ENCODE measurements at places on chromosomes 7 and 10.

- no peak for DNase-seq
These were observed 12.7 kb downstream of the TSPAN14 start for GRCh38 chr10:80466724-80467326.

GRCh38 chr7:39407723-39408122 lies 158.5 kb upstream of the YAE1 start:
- DNase-seq = no peak

DNA sequence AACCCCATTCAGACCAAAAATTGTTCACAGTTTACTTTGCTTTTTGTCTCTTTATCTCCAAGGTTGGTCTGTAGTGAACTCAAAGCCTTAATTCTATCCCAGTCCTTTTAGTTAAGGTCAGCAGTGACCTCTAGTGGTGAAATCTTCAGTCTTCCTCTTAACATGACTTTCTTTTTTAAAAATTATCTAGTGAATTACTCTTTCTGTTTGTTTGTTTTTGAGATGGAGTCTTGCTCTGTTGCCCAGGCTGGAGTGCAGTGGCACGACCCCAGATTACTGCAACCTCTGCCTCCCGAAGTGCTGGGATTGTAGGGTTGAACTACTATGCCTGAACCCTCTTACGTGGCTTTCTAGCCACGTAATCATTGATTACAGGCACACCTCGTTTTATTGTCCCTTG lies 25.0 kb downstream of the ZNF487 start:
- peak; percentile 89 for DNase-seq

GRCh38 chr10:15035385-15036301 lies 8.1 kb upstream of the OLAH start:
- peak; percentile 67 for DNase-seq

DNA sequence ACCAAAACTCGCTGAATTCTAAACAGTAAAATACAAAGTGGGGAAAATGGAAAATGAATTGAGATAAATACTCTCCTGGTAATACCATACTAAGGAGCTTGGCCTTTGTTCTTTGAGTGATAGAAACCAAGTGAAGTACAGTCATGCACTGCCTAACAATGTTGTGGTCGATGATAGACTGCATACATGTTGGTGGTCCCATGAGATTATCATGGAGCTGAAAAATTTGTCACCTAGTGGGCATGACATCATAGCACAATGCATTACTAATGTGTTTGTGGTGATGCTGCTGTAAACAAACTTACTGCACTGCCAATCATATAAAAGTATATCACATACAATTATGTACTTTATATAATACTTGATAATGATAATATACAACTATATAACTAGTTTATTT lies 419.1 kb downstream of the ARL4A start:
- DNase-seq = no peak

DNA sequence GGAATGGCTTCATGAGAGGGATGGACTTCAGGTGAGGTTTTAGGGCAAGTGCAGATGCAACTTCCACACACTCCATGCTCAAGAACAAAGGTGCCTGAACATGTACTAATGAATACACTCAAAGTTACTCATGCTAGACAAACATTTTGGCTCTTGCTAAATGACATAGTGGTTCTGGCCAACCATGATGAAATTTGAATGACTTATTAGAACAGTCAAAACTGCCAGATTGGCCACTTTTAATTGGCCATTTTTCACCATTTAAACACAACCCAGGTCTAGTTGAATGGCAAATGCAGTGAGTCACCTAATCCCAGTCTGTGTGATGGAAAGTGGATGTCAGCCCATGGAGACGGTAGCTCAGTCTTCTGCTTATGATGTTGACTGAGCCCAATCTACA lies 4.9 kb upstream of the PTPRN2 start:
- DNase-seq = no peak

DNA sequence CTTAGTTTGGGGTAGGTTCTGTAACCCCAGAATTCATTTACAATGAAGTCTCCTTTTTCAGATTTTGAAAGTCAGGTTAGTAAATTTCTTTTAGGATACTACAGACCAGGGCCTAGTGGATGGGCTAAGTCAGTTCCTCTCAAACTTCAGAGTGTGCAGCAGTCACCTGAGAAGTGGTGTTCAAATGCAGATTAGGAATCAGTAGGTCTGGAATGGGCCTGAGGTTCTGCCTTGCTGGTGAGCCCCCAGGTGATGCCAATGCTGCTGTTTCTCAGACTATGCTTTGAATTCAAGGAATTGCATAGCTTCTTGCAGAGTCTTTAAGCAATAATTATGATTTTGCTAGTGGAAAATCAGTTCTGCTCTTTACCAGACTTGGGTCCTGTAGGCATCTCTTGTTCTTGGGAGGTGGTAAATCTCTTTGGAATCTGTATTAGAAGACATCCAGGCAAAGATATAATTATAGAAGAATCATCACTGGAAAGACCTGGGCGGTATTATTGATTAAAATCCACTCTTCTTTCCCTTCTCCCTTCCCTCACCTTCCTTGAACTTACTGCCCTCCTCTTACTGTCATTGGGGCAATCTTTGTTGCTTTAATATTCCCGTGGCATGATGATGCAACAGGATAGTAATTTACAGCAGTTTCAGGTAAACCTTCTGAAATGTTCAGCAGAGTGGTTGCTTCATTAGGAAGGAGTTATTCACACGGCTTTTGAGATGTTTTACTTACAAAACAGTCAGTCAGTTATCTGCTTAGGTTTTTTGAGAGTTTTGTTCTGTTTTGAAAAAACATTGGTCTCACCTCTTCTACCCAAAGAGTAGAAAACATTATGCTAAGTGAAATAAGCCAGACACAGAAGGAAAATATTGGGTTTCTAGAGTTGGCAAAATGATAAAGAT lies 87.2 kb downstream of the NRF1 start:
- DNase-seq = no peak

DNA sequence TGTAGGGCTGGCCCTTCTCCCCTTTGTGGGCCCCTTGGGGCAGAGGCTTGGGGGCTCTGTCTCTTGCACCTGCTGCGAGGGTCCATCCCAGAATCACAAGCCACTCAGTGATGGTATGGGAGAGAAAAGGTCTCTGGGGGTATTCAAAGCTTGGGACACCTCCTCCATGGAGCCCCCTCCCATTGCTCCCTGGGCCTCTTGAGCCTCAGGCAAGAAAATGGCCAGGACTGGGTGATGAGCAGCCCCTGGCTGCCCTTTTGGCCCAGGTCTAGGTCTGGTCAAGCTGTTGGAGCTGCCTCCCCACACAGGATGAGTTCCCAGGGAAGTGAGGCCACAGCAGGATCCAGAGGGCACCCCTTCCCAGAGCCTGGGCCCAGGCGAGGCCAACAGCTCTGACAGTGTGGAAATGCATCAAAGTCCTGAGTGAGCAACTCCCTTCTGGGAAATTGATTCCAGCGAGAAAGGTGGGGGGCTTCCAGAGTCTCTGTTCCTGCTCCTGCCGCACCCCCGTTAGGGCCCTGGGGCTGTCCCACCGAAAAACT lies 3.4 kb upstream of the MYL7 start:
- no peak for DNase-seq
